NCI-H187 treated with DMSO at 0.1 percent for 48 hours (cell line): ENCODE measurements at places on chromosomes 3 and 15.

DNA sequence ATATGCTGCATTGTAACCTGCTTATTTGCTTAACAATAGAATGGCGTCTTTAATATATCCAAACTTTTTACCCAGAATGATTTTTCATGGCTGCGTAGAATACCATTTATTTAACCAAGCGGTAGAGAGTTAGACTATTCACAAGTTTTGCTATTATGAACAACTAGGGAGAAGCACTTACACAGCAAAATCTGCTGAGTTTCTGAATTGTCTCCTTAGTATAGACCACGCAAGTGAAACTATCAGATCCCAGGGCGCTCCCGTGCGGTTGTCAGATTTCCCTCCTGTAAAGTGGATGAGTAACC, 12.6 kb upstream of the ADPGK start:
- DNase-seq: no peak

- DNase-seq: no peak
Measured at GRCh38 chr15:43525131-43525530, 7.7 kb downstream of the MAP1A start.

DNA sequence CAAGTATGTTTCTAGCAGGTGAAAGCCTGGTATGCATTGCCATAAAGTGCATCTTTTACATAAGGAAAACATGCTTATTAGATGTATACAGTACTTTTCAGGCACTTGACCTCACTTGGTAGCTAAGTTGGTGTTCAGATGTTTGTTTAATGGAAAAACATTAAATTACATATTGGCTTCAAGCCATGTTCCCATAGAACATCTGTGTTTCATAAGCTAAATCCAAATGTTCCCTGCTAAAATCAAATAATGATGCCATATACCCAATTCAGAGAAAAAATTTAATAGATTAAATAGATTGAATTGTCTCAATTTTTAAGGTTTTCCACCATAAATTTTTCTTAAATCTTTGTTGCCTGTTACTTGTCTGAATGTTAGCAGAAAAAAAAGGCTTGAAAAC, 19.1 kb upstream of the RPL22L1 start:
- no peak for DNase-seq

DNA sequence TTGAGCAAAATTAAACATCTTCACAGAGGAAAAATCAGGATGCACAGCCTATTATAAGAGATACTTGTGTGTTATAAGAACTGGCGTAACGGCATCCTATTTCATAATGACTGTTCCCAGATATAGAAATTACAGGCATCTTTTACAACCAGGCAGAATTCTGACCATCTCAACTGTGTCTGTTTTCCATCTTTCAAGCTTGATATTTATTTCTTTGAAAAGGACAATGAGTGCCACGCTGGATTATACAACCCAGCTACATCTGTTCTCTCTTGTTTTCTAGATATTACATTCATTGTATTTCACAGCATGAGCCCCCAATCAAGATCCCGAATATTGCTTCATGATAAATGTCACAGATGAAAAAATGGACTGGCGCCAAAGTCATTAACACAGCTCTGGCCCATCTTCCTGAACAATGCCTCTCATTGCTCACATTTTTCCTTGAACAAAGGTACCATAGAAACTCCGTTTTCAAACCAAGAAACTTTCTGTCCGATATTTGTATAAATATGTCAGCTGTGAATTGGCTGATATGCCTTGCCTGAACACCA, 420.6 kb downstream of the TBL1XR1 start:
- DNase-seq: peak; percentile 7

DNA sequence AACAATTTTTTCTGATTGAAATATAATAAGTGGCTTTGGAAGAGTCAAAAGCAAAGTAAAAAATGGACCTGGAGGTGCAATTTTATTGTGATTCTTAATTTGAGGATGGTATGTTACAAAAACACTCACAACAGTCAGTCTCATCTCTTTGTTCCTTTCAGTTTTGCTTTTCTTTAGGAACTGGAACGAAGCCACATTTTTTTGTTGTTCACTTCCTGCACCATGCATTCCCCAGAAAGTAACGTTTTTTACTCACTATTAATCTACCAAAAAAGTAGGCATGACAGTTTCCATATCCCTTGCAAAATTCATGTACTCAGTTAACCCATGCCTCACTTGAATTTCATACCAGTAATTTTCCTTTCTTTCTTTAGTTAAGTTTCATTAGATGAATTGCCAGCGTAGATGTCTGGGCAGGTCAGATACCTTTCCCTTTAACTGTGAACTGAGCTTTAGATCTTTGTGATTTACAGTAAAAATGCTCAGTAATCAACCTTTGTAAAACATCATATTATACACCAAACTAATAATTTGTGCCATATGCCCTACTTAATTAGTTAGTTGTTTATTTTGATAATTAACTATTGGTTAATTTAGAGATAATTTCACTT, 384.3 kb downstream of the ROBO1 start:
- DNase-seq: no peak

- DNase-seq: no peak
Measured at GRCh38 chr3:188197388-188197847, 43.5 kb downstream of the LPP start.

DNA sequence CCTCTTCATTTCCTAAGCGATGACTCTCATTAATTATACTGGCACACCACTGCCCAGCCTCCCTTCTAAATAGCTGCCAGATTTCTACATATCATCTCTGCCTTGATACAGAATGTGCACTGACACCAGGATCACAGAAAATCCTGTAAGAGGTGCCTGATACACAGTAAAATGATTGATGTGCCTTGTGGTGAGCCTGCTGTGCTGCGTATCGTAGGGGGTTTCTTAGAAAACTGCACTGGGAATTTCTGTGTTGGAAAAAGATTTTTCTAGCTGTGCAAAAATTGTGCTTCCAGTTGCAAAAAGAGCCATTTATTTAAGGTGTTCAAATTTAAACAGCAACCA, 3.0 kb upstream of the PLCH1 start:
- DNase-seq: no peak

DNA sequence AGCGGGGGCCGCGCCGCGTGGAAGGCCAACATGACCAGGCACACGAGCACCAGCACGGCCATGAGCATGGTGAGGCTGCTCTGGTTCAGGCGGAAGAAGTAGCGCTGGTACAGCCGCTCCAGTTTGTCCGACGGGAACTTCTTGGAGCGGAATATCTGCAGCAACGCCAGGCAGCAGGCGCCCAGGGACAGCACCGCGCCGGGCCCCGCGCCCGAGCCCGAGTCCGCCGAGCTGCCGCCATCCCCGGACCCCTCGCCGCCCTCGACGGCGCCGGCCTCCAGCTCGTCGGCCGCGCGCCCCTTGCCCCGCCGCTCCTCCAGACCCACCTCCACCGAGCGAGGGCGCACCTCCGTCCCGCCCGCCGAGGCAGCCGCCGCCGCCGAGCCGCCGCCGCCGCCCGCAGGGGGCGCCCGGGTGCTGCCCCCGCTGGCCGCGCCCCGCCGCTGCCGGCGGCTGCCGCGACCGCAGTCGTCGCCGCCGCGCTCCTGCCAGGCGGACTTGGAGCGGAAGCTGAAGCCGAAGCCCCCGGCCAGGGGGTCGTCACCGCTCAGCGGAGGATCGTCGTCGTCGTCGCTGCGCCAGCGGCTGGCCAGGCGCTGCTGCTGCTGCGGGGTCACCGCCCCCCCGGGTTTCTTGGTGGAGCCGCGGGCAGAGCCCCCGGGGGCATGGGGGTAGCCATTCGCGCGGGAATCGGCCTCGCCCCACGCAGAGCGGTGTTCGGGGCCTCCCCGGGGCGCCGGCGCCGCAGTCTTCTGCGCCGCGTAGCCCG, 957 bp downstream of the ADCY5 start:
- DNase-seq: no peak

DNA sequence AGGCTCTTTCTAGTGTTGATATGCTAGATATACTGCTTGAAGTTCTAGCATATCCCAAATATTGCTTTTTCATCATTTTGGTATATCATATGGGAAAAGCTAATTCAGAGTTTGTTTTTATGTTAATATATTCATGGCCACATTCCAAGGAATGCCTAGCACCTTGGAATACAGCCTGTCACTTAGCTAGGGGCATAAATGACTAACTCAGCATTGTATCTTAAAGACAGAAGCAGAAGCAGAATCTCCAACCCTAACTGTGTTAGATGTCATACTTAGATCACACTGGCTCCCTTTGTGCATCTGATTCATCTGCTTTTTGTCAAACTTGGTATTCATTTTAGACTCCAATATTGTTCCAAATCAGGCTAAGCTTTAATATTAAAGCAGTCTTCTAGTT, 130.8 kb upstream of the TSPAN3 start:
- DNase-seq: no peak

GRCh38 chr3:69725994-69726571, 13.2 kb upstream of the MITF start:
- no peak for DNase-seq

DNA sequence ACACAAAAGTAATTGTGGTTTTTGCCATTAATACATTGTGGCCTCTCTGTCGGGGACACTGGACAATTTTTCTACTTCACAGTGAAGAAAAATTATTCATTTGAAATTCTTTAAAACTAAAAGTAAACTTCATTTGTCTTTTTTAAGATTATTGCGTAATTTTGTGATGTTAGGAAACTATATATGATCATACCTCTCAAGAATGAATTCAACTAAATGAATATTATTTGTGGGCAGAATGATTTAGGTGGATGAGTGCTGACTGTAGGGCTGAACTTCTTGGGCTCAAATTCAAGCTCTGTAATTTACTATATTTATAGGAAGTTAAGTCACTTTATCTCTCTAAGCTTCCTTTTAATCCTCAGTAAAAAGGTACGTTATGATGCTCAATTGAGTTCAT, 441.2 kb downstream of the ROBO1 start:
- no peak for DNase-seq

DNA sequence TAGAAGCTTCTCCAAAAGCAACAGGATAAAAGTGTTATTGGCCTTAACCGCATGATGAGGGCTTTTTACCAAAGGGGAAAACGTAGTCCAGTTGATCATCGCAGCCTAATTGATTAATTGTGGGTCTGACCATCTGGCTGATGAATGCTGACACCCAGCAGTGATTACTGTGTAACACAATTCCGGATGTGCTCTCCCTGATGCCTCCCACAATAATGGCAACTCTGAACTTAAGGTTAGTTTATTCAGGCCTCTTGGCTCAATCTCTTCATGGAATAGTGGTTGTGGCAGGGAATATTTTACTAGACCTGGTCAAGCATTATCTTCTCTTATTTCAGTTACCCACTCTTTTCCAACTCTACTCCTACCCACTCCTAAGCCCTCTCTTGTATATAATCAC, 332.9 kb downstream of the TIGIT start:
- no peak for DNase-seq

GRCh38 chr15:27398631-27399161, 427.7 kb downstream of the GABRG3 start:
- no peak for DNase-seq

DNA sequence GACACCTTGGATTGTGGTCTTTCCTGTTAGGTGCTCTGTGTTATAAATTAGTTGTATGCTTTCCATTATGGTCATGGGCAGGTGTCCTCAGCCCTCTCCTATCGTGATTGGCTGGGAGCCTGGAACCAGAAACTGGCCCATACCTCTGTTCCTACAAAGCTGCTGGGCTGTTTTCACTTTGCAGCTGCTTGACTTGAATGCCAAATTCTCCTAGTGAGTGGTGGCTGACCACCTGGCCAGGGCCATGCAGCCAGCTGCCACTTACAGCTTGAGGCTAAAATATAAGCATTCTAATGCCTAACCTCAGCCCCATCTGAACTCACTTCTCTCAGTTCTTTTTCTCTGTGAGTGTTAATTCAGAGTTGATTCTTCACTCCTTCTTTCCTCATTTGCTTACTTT, 239.3 kb upstream of the GBE1 start:
- DNase-seq: no peak

DNA sequence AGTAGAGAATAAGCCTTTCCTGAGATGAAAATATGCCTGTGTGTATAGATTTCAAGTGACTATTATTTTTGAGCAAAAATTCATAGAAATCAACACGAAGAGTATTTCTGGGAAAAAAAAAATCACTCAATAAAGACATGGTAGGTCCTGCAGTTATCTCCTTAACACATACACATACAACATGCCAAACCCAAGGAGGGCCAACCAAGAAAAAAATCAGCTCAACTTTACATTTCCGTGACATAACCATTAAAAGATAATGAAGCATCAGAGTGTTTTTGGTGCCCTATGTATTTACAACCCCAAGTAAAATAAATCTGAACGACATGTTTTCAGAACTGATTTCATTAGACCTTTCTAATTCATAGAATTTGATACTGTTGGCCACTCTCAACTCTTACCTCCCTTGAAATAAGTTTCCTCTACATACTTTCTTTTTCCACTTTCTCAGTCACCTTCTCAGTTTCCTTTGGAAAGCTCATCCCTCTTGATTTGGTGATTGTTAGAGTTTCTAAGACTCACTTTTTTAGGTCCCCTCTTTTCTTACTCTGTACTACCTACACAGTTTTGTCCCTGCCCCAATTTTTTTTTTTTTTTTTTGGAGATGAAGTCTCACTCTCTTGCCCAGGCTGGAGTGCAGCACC, 162.3 kb downstream of the TBL1XR1 start:
- DNase-seq: no peak

DNA sequence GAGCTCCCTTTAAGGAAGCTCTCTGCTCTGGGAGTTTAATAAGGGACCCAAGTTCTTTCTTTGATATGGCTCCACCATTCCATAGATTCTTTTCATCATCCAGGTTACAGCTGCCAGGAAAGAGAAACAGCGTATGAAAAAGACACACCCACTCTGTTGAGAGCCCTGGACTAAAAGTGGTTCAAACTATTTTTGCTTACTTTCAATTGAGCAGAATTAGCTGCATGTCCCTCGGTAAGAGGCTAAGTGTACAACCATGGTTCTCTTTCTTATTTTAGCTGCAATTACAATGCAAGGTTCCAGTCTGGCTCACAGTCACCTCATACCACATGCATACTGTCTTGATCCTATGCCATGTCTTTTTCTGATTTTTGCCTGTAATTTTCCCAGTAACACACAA, 1288.3 kb downstream of the NSUN3 start:
- DNase-seq: no peak

GRCh38 chr3:170766823-170767575, 103.0 kb downstream of the RPL22L1 start:
- DNase-seq: no peak

DNA sequence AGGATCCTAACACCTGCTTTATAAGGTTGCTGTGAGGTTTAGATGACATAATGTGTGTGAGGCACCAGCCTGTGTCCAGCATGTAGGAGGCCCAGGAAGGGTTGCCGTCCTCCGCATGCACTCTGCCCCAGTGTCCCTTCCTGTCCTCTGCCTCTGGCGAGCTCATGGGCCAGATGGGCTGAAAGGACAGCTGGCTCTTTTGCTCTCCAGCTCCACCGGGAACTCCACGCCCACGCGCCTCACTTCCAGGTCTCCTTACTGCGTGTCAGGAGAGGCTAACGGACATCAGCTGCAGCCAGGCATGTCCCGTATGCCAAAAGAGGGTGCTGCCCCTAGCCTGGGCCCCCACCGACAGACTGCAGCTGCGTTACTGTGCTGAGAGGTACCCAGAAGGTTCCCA, 12.2 kb downstream of the MUC20 start:
- DNase-seq: no peak

- DNase-seq: no peak
Measured at GRCh38 chr15:57382215-57382614, 5.9 kb downstream of the CGNL1 start.
